ENCODE measurements at places on chromosomes 1 and 21. TPM values are rescaled to one million over a fixed set of nuclear protein-coding genes. Genes with fewer than 3 reads are reported as not detected.

Gene GCSAML
- total RNA-seq = 0.09 TPM

Gene OR2AK2
- not detected for total RNA-seq

Gene IL10RB
- 25.0 TPM for total RNA-seq

Gene LIN28A
- not detected for total RNA-seq

Gene TRAF5
- total RNA-seq = 28.0 TPM

Measured in activated CD4-positive, alpha-beta T cell treated with anti-CD3 and anti-CD28 coated beads for 36 hours (primary cell).